ENCODE measurements at places on chromosomes 4 and X.

DNA sequence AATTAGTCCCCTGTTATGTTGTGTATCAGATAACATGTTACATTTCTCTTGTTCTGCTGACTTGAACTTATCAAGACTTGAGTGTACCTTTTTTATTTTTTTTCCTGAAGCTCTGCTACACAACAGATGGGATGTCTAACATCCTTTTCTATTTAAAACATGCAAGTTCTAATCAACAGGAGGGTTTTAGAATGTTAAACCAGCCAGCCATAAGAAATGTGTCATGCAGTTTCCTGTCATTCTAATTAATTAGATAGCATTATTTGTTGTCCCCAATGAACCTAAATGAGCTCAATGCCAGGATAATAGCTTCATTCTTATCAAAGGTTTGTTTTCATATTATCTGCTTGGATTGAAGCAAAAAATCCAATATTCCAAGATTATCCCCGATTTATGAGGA, 958.2 kb downstream of the PCDH7 start:
- DNase-seq, result no peak

GRCh38 chr4:18202486-18202885, 180.9 kb upstream of the LCORL start:
- no peak for DNase-seq

DNA sequence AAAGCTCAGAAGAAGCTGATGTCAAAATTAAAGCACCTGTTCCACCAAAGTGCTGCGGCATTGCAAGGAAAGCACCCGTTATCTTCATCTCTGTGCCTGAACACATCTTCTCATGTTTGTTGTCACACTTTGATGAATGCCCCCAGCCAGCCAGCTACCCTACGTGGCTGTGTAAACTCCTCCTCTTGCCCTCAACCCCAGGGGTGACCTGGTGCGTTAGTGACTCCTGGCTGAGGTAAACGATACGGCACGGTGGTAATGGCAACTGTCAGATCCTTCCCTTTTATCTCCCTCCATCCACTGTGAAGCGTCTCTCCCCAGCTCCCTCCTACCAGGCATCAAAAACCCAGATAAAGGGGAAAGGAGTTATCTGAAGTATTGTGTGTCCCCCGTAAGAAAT, 90.6 kb upstream of the WWC2 start:
- DNase-seq, result no peak

DNA sequence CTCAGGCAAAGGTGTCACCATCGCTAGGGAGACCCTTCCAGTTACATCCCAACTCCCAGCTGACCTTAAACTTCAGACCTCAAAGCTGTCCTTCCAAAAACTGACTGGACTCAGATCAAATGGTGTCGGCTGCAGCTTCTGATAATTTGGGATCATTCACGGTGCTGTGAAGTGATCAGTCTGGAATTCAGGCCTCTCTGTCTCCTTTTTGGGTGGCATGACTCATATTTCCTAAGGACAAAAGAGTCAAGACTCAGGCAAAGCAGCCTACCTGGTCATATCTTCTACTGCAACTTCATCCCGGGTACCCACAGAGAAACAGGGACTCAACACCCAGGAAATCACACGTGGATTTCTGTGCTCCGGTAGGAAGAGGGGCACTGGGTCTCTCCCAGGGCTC, 87.6 kb downstream of the SORCS2 start:
- DNase-seq, result no peak

- DNase-seq, result no peak
Measured at GRCh38 chr4:103451341-103451740, 253.2 kb upstream of the CENPE start.

- no peak for DNase-seq
Measured at GRCh38 chr4:147723326-147723725, 8.6 kb upstream of the ARHGAP10 start.

- no peak for DNase-seq
Measured at GRCh38 chr4:41136456-41136855, 77.9 kb downstream of the APBB2 start.

DNA sequence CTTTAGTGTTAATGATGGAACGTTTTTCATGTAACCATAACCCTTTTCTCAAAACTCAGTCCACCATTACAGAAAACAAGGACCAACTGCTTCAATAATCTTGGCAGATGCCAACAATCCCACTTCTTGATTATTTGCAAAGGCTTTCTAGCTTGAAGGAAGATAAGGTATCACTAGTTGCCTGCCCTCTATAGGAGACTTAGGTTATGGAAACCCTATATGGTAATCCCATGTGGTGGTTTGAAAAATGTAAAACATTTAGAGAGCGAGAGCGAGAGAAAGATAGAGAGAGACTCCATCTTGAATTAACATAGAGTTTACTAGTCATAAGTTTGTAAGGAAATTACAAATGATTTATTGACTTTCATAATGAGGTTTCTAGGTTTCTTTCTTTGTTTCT, 1627.5 kb upstream of the TENM3 start:
- DNase-seq, result no peak

GRCh38 chr4:33187035-33187434, 2466.9 kb downstream of the PCDH7 start:
- no peak for DNase-seq

DNA sequence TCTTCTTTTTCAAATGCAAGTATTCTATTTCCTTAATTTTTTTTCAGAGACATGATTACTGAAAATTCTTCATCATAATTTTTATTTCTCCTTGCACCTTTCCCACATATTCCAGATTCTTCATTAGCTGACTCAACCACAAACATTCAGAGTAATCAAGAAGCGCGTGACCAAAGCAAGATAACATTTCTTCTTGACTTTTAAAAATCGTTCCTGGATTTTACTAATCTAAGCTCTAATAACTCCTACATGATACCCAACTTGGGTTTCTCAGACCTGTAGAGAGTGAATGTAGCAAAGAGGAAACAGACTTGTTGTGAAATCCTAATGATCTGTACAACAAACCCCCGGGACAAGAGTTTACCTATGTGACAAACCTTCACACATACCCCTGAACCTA, 615.0 kb downstream of the TMA16 start:
- DNase-seq, result no peak

- no peak for DNase-seq
Measured at GRCh38 chr4:101020956-101021355, 326.4 kb downstream of the PPP3CA start.

- no peak for DNase-seq
Measured at GRCh38 chr4:5237086-5237660, 185.9 kb downstream of the STK32B start.

- DNase-seq, result no peak
Measured at GRCh38 chrX:118367338-118367737, 21.4 kb downstream of the WDR44 start.

DNA sequence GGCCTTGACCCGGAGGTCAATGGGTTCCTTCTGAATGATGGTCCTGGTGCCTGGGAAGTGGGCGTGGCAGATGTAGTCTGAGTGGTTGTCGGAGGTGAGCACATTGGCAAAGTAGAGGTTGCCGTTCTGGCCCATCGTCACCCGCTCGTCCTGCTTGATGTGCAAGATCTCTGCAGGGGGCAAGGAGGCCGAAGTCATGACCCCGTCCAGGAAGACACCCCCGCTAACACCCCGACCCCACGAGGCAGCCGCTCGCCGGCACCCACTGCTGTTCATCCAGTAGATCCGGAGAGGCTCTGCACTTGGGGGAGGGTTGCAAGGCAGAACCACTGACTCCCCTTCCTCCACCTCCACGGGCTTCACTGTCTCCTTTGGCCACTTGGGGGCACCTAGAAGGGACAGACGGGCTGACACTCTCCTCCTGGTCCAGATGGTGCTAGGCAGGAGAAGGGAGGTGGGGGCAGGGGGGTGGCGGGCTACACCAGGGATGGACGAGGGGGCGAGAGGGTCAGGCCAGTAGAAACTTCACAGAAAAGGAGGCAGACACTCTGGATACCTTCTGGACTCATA, 15.1 kb downstream of the L1CAM start:
- DNase-seq, result no peak

DNA sequence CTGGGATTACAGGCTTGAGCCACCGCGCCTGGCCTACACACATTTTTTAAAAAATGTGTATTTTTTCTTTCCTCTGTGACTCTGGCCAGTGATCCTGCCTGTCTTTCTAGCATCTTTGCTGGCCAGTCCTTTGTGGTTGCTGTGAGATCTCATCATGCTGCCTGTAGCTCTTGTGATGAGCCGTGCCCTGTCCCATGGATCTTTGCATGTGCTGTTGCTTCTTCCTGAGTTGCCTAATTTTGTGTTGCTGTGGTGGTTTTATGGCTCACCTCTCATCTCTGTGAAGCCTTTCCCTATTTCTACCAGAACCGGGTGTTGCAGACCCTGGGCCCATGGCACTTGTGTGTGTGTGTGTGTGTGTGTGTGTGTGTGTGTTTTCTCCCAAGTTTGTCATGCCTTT, 8.3 kb downstream of the NSD2 start:
- DNase-seq, result no peak

DNA sequence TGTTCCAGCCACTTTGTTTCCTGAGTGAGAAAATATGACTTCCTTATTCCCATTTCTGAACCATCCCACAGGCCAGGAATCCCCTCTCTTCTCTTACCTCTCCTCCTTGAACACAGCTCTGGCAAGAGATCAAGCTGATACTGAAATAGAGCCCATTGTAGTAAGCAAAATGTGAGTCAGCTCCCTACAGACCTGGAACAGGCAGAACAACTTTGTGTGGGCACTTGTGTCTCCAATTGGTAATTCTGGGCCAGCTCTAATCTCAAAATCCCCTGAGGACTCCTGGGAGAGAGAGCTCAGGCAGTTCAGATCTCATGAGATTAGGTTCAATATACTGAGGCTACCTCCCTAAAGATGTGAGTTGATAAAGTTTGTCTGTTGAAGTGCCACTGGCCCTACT, 213.5 kb downstream of the GUCY2F start:
- no peak for DNase-seq

DNA sequence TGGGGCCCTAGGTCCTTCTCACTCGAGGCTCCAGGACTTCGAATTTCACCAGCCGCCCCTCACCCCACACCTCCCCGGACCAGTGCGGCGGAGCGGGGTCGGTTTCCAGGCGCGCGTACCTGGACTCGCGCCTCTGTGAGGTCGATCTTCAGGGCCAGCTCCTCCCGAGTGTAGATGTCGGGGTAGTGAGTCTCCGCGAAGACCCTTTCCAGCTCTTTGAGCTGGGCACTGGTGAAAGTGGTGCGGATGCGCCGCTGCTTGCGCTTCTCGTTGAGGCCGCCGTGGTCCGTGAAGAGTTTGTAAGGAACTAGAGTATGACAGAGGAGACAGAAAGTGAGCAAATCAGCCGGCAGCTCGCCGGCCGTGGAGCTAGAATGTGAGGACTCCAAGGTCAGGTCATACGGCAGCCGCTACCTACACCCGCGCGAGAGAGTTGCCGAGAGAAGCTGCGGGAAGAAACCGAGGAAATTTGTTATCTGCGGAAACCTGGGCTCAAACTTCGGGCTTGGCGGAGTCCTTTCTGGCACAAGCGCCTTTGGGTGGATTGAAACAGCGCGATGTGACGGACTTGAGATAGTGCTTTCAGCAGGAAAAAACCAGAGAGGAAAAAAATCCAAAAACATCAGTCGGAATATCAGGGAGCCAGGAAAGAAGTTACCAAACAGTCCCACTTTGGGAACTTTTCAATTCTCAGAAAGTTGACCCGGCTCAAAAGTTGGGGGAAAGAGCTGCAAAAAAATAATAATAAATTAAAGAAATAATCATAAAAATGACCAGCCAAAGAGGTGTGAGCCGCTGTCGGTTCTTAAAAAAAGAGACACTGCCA, 1.1 kb downstream of the PHOX2B start:
- DNase-seq, result no peak

DNA sequence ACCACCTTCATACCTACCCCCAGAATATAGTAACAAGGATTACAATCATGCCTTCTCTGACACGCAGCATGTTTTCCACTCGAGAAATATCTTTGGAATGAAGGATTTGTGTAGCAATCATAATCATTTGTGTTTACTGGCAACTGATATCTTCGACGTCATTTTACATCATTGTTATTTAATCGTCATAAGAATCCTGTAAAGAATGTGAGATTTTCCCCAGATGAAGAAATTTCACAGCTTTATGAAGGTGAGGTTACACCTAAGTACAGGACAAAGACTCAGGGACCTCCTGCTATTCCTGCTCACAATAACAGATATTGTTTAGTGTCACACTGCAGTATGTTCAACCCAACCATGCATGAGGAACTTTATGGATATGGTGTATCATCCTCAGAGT, 198.2 kb upstream of the LDB2 start:
- no peak for DNase-seq

DNA sequence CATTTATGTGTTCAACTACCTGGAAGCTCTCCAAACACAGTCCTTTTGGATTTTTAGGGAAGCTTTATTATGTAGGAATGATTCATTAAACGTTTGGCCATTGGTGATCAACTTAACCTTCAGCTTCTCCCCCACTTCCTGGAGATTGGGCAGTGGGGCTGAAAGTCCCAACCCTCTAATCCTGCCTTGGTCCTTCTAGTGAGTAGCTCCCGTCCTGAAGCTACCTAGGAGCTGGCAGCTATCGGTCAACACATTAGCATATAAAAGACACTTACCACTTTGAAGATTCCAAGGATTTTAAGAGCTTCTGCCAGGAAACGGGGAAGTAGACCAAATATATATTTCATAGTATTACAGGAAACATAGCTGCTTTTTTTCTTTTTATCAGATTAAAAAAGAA, 69.7 kb downstream of the MCUB start:
- no peak for DNase-seq

DNA sequence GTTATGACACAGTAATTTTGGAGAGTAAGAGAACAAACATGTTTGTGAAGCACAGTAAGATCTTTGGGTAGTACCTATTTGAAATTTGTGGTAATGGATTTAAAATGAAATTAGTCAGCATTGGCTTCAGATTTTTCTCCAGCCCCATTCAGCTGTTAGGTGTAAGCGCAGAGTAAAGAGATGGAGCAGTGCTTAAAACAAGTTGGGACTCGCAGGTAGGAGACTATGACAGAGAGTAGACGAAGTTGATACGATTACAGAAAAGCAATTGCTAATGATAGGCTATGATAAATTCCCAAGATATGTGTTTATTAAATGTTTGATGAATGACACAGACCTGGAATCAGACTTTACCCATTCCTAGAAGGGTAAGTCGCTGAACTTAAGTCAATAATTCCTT, 72.6 kb downstream of the CHIC2 start:
- no peak for DNase-seq

DNA sequence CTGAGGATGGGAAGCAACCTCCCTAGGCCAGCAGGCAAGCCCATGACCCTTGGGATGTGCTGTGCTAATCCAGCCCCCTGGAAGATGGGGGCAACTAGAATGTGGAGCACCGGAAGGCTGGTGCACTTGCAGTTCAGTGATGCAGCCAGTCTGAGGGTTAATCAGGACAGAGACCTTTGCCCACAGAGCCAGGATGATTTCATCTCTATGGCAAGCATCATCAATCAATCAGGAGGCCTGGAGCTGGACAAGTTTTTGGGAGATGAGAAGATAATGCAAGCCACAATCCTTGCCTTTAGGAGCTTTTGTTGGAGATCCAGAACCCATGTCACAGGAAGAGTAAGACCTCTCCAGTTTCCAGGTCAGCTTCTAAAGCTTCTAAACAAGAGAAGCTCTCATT, 15.4 kb upstream of the MSN start:
- no peak for DNase-seq

- no peak for DNase-seq
Measured at GRCh38 chr4:6290769-6291547, 21.3 kb downstream of the WFS1 start.

- DNase-seq, result no peak
Measured at GRCh38 chrX:118153270-118153669, 36.7 kb upstream of the KLHL13 start.

GRCh38 chrX:113929004-113929403, 654.9 kb upstream of the HTR2C start:
- DNase-seq, result no peak

GRCh38 chr4:150310159-150310895, 232.1 kb downstream of the DCLK2 start:
- DNase-seq, result no peak

Measured in activated CD8-positive, alpha-beta memory T cell treated with anti-CD3 and anti-CD28 coated beads for 4 hours (primary cell).